ENCODE measurements at places on chromosomes 12 and 14. TPM values are rescaled to one million over a fixed set of nuclear protein-coding genes. Genes with fewer than 3 reads are reported as not detected.
A peak's percentile ranks its signal among the peaks of the same experiment; 100 is the strongest.

- H3K27me3 ChIP-seq = no peaks in the 10 kb centered on the region
- DNase-seq = no peak
- H3K27ac ChIP-seq = no peak overlapping the region
- no peaks in the 10 kb centered on the region for H3K4me1 ChIP-seq
These were observed 33.1 kb upstream of the GNPNAT1 start for GRCh38 chr14:52824462-52824861.

PRICKLE1 gene
- 45.2 TPM for polyA plus RNA-seq

DNA sequence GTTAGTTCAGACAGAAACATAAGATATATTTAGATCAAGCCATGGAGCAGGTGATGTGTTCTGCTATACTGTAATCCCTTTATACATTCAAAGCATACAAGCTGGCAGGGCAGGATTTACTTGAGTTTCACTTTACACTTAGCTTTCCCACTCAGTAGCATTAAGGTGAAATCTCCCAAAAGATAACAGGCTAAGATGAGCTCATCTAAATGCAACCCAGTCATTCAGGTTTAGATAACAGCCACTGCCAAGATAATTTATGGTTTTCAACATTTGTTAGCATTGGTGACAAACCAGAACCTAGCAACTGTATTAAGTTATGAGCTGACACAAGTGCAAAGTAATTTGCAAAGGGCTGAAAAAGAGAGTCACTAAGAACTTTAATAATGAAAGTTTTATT lies 925.1 kb upstream of the ATXN7L3B start:
- no peaks in the 10 kb centered on the region for H3K27me3 ChIP-seq
- H3K36me3 ChIP-seq = no peaks in the 10 kb centered on the region
- H3K4me3 ChIP-seq = no peak overlapping the region
- DNase-seq = no peak
- H3K4me1 ChIP-seq = no peaks in the 10 kb centered on the region

DNA sequence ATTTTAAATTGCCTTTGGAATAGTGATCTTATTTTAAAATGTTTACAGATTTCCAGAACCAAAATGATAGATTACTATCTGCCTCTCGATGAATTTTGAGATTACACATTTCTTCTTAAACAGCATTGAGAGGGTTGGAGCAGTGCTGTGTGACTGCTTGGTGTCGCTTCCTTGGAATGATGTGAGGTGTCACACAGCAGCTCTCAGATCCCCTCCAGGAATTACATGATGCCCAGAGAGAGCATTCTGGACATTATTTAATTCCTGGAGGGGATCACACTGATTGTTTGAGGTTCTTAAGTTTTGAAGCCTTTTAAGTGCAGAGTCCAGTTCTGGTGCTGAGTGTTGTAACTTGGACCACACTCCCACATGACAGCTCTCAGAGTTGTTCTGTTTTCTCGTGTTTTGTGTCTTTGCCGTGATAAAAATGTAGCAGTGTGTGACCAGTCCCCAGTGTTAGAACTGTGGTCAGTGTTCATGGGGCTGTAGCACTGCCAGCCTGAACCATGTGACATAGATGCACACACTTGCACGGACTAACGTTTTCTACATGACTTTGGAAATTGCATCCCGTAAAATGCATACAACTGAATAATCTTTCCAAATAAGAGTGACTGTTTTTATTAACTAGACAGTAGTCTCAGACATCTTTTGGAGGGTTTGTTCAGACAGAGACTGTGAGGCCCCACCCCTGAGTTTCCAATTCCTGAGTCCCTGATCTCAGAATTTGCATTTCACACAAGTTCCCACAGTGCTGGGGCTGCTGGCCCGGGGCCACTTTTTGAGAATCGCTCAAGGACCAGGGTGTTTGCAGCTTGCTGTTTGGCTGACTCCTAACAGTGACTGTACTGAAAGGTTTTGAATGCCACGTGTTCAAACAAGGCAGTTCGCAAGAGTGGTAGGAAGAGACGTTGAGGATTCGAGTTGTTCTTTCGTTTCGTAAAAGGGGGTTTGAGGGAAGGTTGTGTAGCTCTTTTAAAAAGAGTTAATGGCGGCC lies 26.0 kb downstream of the XRCC3 start:
- no peaks in the 10 kb centered on the region for H3K27me3 ChIP-seq
- no peak for DNase-seq
- no peaks in the 10 kb centered on the region for H3K36me3 ChIP-seq
- peaks cover 34% of the 10 kb centered on the region for H3K4me1 ChIP-seq
- no peak overlapping the region for H3K4me3 ChIP-seq
- H3K27ac ChIP-seq = peak overlapping the region; percentile 68

GRCh38 chr14:25837551-25837965 lies 760.3 kb downstream of the NOVA1 start:
- no peak overlapping the region for H3K27ac ChIP-seq
- no peak for DNase-seq
- no peaks in the 10 kb centered on the region for H3K4me1 ChIP-seq
- H3K36me3 ChIP-seq = no peaks in the 10 kb centered on the region
- H3K27me3 ChIP-seq = no peaks in the 10 kb centered on the region

ANO4 gene
- polyA plus RNA-seq = not detected

IL26 gene
- not detected for polyA plus RNA-seq

PARPBP gene
- polyA plus RNA-seq = 2.3 TPM

DNA sequence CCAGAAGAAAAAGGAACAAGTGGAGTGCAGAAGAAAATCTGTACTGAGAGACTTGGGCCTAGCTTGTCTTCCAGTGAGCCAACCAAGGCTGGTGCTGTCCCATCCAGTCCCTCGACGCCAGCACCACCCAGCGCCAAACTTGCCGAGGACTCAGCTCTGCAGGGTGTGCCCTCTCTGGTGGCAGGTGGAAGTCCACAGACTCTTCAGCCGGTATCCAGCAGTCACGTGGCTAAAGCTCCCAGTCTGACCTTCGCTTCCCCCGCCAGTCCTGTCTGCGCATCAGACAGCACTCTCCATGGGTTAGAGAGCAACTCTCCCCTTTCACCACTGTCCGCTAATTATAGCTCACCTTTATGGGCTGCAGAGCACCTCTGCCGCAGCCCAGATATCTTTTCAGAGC lies 15.6 kb downstream of the CIPC start:
- H3K4me3 ChIP-seq = no peak overlapping the region
- no peaks in the 10 kb centered on the region for H3K27me3 ChIP-seq

DNA sequence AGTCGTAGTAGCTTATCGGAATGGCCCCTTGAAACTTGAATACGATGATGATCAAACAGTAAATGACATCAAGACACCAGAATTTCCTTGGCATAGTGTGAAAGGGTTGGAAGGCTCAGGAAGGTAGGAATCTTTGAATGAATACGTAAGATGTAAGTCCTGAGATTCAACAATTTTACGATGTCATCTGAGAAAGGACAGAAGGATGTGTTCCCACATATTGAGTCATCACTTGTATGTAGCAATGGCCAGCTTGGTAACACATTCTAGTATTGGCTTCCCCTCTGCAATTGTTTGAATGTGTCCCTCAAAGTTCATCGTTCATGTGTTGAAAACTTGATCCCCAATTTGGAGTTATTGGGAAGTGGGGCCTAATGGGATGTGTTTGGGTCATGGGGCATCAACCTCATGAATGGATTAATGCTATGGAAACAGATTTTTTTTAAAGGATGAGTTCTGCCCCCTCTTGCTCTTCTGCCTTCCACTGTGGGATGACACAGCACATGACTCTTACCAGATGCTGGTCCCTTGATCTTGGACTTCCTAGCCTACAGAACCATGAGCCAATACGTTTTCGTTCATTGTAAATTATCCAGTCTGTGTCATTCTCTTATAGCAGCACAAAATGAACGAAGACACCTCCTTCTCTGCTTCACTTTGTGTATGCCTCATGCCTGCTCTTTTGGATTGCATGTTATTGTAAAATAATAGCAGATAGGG lies 284.6 kb downstream of the BCAT1 start:
- H3K4me3 ChIP-seq = no peak overlapping the region
- no peak for DNase-seq
- H3K4me1 ChIP-seq = no peaks in the 10 kb centered on the region
- no peaks in the 10 kb centered on the region for H3K36me3 ChIP-seq
- H3K27me3 ChIP-seq = peaks cover 6% of the 10 kb centered on the region

DNA sequence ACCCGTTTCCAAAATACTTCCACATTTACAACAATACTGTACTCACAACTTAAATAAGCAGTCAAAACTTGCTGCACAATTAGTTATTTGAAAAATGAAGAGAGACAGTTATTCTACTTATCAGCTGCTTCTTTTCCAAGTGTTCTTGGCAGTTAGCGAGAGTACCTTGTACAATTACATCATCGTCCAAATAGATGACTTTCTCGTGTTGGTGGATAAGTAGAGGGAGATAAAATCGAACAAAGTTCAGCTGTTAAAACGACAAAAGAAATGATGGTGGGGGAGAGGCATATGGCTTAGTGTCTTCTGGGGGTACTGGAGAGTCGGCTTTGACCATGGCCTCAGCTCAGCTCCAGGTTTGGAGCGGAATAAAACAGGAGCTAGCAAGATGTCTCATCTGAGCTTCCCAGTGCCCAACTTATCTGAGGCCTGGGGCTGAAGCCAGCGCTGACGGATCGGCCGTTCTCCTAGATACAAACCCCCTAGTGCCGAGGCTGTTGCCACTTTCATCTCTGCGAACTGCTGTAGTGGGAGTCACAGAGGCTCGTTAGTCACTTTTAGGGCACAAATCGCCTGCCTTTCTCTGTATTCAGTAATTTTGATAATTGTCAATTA lies 31.7 kb downstream of the TDG start:
- H3K36me3 ChIP-seq = no peaks in the 10 kb centered on the region
- H3K4me1 ChIP-seq = no peaks in the 10 kb centered on the region
- peaks cover 39% of the 10 kb centered on the region for H3K27me3 ChIP-seq
- no peak overlapping the region for H3K4me3 ChIP-seq

PRPF39 gene
- polyA plus RNA-seq = 9.9 TPM

PTPRO gene
- polyA plus RNA-seq = 16.2 TPM

DNA sequence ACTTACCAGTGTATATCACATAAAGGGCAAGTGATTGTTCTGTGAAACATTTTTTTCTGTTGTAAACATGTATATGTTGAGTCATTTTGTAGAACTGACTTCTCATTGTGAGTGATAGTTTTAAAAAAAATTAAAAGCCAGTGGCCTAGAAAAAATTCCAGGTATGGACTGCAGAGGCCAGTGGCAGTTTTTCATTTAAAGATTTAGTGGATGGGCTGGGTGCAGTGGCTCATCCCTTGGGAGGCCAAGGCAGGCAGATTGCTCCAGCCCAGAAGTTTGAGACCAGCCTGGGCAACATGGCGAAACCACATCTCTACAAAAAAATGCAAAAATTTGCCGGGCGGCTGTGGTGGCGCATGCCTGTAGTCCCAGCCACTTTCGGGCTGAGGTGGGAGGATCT lies 84.7 kb upstream of the MDM1 start:
- H3K36me3 ChIP-seq = no peaks in the 10 kb centered on the region
- no peak overlapping the region for H3K4me3 ChIP-seq
- H3K27me3 ChIP-seq = no peaks in the 10 kb centered on the region

GRCh38 chr12:40655451-40655850 lies 36.8 kb upstream of the CNTN1 start:
- no peaks in the 10 kb centered on the region for H3K36me3 ChIP-seq
- no peaks in the 10 kb centered on the region for H3K27me3 ChIP-seq
- no peak overlapping the region for H3K27ac ChIP-seq
- H3K4me3 ChIP-seq = no peak overlapping the region
- DNase-seq = no peak
- no peaks in the 10 kb centered on the region for H3K4me1 ChIP-seq

GRCh38 chr12:50246873-50247612 lies 36.3 kb downstream of the LIMA1 start:
- peaks cover 4% of the 10 kb centered on the region for H3K27me3 ChIP-seq
- DNase-seq = no peak
- H3K36me3 ChIP-seq = no peaks in the 10 kb centered on the region
- no peak overlapping the region for H3K4me3 ChIP-seq

DNA sequence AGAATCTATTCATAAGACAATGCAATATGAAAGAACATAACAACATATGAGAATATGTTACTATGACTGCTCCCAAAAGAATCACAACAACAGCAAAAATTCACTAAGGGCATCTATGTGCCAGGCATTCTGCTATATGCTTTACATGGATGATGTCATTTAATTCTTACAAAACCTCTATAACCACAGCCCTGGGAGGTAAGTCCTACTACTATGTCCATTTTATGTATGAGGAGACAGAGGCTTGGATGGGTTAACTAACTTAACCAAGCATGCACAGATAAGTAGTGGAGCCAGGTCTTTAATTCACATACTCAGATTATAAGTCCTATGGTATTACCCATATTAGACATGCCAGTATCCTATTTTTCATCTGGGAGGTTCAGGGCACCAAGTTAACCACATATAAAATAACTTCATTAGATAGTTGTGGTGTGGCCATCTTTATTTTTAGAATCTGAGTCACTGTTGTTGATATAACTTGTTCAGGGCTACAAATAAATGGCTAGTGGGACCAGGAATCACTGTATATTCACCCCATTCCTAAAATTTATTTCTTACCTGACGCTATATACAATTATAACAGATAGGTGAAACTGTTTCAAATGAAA lies 33.2 kb upstream of the RAD51AP1 start:
- H3K27ac ChIP-seq = no peak overlapping the region
- DNase-seq = no peak
- no peak overlapping the region for H3K4me3 ChIP-seq
- H3K36me3 ChIP-seq = no peaks in the 10 kb centered on the region

TSPAN19 gene
- not detected for polyA plus RNA-seq

DNA sequence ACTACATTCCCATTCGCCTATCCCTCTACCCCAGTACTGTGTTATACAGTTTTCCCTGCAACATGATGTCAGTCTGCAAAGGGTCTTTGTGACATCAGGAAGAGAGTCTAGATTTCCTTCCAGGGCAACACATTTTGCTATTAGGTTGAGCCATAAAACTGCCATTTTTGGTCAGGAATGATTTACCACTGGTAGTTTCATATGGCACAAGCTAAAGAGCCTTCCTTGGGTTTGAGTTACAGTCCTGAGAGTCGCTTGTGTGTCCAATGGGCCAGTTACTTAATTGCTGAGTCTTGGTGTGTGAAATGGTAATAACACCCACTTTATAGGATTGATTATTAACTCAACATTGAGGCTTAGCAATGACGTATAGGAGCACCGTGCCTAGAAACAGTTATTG lies 22.6 kb upstream of the AMIGO2 start:
- H3K4me1 ChIP-seq = no peaks in the 10 kb centered on the region
- DNase-seq = no peak
- H3K27me3 ChIP-seq = no peaks in the 10 kb centered on the region
- no peak overlapping the region for H3K27ac ChIP-seq
- H3K4me3 ChIP-seq = no peak overlapping the region

DNA sequence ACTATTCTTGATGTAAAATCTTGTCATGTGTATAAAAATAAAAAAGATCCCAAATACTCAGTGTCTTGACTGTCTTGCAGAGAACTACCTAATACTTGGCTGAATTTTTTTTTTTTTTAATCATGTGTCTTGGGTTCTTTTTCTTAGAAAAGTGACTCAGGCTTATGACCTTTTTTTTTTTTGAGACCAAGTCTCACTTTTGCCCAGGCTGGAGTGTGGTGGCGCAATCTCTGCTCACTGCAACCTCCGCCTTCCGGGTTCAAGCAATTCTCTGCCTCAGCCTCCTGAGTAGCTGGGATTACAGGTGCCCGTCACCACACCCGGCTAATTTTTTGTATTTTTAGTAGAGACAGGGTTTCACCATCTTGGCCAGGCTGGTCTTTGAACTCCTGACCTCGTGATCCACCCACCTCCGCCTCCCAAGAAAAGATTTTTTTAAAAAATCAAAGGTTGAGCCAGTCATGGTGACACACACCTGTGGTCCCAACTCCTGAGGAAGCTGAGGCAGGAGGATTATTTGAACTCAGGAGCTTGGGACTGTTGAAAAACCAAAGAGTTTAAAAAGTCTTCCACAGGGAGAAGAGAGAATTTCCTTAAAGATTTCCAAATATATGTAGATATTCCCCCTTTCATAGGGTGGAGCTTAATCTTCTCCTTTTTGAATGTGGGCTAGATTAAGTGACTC lies 17.7 kb upstream of the TDG start:
- no peaks in the 10 kb centered on the region for H3K4me1 ChIP-seq
- peak overlapping the region; percentile 49 for H3K27ac ChIP-seq
- H3K36me3 ChIP-seq = peaks cover 23% of the 10 kb centered on the region
- H3K27me3 ChIP-seq = no peaks in the 10 kb centered on the region
